ENCODE measurements at places on chromosomes 11 and 22.
A peak's percentile ranks its signal among the peaks of the same experiment; 100 is the strongest.

DNA sequence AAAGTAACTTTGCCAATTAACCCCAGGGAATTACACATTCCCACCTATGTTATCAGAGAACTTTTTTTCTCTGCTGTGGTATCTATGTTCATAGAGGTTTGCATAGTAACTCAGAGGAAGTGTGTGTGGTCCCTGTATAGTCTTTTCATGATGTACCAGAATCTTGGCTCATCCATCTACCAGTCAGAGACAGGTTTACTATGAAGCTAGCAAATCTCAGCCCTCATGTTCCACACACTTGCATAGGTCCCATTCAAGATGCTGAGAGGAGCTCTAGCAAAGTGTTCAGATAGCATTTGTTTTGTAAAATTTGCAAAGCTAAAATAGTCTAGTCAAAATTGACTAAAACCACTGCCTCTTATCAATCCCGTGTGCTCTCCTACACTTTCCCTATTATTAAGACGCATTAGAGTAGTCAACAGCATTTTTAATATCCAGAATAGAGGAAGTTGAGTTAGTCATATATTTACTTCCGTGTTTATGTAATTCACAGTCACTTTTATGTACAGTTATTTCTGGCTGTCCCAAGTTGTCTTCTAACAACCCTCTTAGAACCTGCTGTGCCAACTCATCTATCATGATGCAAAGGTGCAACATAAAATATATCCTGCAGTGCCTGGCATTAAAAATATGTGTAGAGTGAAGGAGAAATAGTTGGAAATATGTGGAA, 184.2 kb downstream of the FAM76B start:
- no peak for DNase-seq

- no peak for DNase-seq
Observed at GRCh38 chr11:6882751-6883150, 6.3 kb downstream of the OR10A4 start.

GRCh38 chr11:116694349-116694725, 78.5 kb downstream of the BUD13 start:
- no peak for DNase-seq

DNA sequence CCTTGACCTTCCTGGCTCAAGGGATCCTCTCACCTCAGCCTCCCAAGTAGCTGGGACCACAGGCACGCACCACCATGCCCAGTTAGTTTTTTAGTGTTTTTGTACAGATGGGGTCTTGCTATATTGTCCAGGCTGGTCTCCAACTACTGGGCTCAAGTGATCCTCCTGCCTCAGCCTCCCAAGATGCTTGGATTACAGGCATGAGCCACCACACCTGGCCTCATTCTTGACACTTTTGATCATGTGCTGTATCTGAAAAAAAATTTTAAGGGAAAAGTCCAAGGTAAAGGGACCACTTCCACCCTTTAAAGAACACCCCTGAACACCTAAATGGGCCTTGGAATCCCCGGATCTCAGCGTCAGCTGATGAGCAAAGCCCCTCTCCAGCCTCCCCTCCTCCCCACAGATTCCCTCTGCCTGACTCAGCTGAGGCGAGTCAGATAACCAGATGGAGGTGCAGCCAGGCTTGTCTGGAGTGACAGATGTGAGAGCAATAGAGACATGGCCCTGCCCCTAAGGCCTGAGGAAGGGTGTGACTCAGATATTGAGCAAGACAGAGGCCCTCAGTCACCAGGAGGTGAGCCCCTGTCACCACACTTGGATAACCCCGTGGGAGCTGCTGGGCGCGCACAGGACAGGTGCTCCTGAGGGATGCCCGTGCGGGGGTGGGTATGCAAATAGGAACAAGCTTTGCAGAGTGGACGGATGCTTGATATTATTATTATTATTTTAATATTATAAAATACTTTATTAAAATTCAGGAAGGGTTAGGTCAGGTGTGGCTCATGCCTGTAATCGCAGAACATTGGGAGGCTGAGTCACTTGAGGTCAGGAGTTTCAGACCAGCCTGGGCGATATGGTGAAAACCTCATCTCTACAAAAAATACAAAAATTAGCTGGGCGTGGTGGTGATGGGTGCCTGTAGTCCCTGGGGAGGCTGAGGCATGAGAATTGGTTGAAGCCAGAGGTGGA, 5.0 kb upstream of the CCDC88B start:
- peak; percentile 88 for DNase-seq

DNA sequence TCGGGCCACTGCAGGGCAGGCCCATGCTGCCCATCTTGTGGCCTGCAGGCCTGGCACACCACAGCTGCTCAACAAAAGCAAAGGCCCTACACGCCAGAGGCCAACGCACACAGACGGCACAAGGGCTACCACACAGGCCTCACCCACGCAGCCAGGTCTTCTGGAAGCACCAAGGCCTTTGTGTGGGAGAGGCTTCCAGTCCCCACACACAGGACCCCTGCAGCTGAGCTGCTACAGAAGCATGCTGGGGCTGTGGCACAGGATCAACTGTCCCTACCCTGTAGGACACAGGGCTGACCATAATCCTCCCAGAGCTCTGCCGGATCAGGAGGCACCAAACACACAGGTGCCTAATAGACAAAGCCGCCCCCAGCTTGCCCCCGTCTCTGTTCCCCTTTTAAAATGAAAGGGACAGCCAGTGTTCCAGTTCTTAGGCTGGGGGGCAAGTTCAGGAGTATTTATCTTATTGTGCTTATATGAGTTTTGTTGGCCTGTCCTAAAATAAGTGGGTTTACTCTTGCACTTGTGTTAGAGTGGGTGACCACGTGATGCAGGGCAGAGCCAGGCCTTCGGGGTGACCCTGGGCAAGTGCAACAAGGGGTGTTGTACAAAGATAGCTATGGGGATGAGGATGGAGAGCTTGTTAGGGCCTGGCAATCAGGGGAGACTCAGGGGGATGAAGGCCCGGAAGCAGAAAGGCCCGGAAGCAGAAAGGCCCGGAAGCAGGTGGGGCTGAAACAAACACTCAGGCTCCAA, 5.4 kb downstream of the TTLL12 start:
- DNase-seq: no peak

DNA sequence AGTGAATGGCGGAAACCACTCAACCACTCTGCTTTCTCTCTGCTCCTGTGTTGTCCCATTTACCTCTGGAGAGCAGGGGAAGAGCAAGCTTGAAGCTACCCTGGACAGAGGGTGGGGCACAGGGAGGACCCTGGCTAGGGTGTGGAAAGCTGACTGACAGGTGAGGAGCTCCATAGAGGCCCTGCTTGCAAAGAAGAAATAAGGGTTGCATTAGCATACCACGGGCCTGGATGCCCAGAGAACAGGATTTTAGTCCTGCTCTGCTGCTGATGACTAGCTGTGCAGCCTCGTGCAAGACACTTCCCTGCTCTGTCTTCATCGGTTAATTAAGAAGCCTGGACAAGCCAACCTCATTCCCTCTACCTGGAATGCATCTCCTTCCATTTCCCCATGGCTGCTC, 135.0 kb downstream of the BUD13 start:
- DNase-seq: no peak

- no peak for DNase-seq
Observed at GRCh38 chr11:42773729-42774128, 538.1 kb upstream of the API5 start.

DNA sequence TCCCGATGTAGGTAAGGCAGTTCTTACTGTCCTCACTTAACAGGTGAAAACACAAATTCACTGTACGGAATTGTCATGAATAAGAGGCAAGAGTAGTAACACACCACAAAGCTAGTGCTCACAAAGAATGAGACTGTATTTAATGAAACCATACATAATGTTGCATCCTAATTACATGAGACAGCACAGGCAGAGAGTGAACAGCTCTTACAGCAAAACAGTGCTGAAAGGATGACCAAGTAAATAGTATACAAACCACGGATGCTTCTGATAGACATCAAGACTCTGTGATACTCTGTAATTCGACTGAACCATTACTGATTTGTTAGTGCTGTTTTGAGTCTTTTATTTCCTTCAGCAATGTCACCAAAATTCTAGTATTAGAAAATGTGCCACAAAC, 282.3 kb downstream of the TTC28 start:
- peak; percentile 9 for DNase-seq

- DNase-seq: no peak
Observed at GRCh38 chr11:118519549-118519948, 7.7 kb upstream of the TTC36 start.

GRCh38 chr22:31719850-31720471, 30.0 kb downstream of the PRR14L start:
- DNase-seq: no peak

DNA sequence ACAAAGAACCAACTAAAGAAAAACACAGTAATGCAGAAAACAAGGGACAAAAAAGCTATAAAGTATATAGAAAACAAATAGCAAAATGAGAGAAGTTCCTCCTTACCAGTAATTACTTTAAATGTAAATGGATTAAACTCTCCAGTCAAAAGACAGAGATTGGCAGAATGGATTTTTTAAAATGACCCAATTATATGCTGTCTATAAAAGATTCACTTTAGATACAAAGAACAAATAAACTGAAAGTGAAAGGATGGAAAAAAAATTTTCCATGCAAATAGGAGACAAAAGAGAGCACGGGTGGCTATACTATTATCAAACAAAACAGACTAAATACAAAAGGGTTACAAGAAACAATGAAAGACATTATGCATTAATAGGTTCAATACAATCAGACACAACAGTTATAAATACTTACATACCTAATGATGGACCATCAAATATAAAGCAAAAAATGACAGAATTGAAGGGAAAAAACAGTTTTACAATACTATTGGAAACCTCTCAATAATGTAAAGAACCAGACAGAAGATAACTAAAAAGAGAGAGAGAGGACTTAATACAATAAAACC, 64.6 kb downstream of the NARS2 start:
- no peak for DNase-seq

DNA sequence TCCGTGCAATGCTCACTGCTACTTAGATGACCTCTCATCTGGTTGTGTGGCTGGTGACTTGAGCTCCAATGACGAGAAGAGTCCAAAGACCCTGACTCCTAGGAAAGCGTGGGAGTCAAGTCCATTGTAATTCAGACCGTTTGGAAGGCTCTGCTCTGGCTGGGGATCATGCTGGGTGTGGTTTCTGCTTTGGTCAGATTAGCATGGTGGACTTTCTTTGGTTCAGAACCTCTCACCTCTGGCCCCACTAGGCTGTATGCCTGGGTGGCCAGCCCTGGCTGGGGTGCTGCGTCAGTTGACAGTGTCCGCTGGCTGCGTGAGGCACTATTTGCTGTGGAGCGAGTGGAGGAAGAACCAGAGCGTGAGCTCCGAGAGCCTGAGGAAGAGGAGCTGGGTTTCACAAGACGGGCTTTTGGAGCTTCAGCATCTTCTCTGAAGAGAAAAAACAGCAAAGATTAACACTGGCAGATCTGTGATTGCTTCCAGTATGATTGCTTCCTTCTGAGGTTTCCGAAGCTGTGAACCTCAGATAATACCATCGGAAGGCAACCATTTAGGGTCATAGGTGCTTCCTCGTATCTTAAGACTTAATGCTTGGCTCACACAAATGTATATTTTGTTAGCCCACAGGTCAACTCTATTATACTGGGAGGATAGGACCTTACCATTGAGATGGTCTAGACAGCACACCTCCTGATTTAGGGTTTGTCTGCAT, 11.6 kb upstream of the HSPA8 start:
- DNase-seq: no peak

DNA sequence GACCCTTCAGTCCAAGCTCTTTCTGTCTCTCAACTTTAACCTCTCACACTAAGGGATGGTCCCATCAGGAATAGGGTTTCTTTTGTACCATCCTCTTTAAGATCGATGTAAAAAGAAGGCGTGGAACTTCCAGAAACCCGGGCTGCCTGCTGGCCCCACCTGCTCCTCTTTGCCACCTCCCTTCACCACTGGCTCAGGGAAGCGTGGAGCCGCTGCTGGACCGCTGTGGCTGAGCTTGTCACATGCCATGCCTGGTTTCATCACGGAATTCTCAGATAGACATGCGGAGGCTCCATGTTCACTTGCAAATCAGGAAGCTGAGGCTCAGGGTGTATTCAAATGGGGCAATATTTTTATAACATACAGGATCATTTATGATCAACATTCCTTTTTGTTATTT, 399.7 kb downstream of the BRD1 start:
- DNase-seq: no peak

DNA sequence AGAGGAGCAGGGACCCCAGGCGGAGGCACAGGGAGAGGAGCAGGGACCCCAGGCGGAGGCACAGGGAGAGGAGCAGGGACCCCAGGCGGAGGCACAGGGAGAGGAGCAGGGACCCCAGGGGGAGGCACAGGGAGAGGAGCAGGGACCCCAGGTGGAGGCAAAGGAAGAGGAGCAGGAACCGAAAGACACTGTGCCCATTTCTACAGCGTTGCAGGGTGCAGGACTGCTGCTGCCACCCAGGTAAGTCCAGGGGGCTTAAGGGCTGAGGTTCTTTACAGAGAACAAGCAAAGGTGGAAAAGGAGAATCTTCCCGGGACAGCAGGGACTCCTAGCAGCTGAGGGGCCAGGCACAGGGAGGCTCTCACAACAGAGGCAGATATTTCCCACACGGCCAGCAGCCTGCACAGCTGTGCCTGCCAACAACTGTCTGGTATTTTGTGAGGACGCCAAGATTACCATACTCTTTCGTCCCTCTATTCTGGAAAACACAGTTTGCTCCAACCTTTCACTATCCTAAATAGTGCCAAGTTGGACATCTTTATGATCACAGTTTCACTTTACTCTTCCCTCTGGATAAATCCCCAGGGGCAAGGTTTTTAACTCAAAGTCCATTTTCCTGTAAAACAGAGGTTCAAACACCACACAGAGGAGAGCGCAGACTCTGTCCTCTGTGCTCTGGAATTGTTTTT, 39.4 kb downstream of the SHANK2 start:
- DNase-seq: peak; percentile 2

GRCh38 chr22:23856721-23857605, 712 bp upstream of the SLC2A11 start:
- DNase-seq: peak; percentile 45

- no peak for DNase-seq
Observed at GRCh38 chr11:61901397-61901796, 10.1 kb upstream of the FADS3 start.

DNA sequence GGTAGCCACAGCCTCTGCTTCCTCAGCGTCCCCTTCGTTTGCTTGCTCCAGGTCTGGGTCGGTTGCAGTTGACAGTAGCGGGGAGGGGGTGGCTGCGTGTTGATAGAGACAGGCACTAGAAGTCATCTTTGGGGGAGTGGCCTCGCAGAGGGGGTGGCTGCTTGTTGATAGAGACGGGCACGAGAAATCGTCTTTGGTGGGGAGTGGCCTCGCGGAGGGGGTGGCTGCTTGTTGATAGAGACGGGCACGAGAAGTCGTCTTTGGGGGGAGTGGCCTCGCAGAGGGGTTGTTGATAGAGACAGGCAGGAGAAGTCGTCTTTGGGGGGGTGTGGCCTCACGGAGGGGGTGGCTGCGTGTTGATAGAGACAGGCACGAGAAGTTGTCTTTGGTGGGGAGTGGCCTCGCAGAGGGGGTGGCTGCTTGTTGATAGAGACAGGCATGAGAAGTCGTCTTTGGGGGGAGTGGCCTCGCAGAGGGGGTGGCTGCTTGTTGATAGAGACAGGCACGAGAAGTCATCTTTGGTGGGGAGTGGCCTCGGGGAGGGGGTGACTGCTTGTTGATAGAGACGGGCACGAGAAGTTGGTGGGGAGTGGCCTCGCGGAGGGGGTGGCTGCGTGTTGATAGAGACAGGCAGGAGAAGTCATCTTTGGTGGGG, 328.3 kb downstream of the TBC1D22A start:
- DNase-seq: peak; percentile 62

- DNase-seq: no peak
Observed at GRCh38 chr22:35605369-35605680, 11.8 kb downstream of the MB start.
